C1 segment of cervical spinal cord (tissue), 14 donors: ENCODE measurements at places on chromosomes 16 and 17.

- no peak for DNase-seq
These were observed 360.3 kb upstream of the KIF2B start for GRCh38 chr17:53462393-53462811.

GRCh38 chr16:31700200-31700529 is 172.5 kb downstream of the AHSP start:
- no peak for DNase-seq

GRCh38 chr16:4733747-4734062 is 366 bp downstream of the ANKS3 start:
- no peak for DNase-seq

DNA sequence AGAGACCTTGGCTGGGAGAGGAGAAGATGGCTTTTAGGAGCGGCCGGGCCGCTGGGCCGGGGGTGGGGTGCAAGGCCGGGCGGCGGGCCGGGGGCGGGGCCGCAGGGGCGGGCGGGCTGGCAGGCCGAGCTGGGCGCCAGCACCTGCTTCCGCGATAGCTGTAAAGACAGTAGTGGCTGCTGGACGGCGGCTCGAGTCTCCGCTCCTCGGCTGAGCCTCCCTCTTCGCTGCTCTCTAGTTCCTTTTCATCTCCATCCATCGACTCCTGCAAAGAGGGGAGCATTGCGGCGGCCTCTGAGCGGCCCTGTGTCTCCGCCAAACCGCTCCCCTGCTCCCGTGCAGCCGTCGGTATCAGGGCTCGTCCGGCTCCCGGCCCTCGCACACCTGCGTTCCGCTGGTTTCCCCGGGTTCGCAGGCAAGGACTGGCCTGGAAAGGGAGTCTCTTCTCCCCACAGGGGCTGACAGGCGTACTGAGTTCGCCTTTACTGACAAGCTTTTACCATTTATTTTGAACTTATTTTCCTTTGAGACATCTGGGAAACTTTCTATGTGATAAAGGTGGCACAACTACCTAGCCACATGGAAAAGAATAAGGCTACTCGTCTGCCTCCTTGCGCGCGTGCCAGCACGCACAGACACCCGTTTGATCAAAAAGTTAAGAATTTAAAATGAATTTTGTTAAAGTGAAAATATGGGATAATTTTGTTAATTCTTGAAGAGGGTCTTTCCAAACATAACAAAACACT is at the start of gene C17orf75:
TSS of gene C17orf75 (minus strand) at position 317 of the 746 bp plus-strand sequence. CDS start at position 283, 34 bp downstream.
- peak; percentile 30 for DNase-seq

DNA sequence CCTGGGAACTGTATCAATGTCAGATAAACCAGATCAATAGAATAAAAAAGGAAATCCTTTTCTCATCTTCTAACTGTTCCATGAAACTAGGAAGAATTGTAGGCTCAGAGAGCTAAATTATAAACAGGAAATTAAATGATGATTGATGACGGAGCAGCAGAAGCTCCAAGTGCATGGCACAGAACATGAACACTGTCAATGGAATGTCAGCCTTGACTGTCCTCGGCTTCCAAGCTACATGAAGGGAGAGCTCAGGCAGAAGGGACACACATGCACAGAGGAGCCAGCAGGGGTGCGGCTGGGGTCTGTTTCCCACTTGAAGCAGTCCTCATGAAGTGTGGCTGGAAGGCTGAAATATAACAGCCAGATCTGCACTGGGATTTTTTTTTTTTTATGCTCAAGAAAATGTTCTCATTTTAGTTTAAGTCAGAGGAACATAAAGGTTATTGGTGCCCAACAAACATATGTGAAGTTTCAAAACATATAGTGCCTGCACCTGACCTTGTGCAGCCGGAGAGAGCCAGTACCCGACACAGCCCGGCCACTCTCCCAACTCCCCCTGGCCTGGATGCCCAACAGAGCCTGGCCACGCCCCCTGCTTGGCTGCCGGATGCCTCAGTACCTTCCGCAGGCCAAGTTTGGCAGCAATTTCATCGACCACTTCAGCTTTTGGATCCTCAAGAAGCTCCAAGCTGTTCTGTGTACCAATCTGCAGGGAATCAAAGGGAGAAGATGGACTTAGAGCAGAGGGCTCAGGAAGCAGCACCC is 37.0 kb downstream of the NPLOC4 start:
- no peak for DNase-seq

DNA sequence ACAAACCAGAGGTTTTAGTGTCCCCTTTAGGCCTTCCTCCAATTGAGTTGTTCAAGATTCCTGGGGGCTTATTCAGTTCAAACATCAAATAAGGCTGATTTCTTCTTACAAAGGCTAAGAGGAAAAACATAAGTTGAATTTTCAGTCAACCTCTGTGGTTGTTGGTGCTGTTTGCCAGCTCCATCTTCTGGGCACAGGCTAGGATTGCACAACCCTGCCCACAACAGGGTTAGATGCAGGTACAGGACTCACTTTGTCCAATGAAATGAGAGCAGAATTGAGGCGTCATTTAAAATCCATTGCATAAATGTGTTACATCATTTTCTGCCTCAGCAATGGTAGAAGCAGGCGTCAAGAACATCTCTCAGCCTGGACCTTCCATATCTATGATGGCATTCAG is 173.3 kb downstream of the PMP22 start:
- no peak for DNase-seq

- peak; percentile 74 for DNase-seq
These were observed 12.6 kb upstream of the ATP6V0C start for GRCh38 chr16:2500918-2501750.

GRCh38 chr17:44555099-44555498 is 2.2 kb upstream of the FZD2 start:
- no peak for DNase-seq

GRCh38 chr17:45935710-45936509 is 41.6 kb downstream of the MAPT start:
- no peak for DNase-seq

- no peak for DNase-seq
These were observed 146.4 kb downstream of the SOCS1 start for GRCh38 chr16:11109566-11109965.

DNA sequence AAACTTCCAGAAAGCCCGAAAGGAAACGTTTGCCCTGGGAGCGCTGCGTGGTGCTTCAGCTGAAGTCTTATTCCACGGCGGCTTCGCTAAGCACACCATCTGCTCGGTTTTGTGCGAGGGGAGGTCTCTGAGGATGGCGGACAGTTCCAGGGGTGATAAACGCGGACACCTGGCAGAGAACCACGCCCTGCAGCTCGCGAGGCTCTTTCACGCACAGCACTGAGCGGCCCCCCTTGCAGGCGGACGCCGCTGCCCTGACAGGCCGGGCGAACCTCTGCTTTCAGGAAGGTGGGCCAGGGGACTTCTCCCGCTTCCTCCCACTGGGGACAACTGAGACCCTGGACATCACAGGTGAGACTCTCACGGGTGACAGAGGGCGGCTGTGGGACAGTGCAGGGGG is 3.7 kb downstream of the MVD start:
- no peak for DNase-seq

GRCh38 chr17:73349138-73349537 is 37.3 kb upstream of the CDC42EP4 start:
- peak; percentile 77 for DNase-seq

DNA sequence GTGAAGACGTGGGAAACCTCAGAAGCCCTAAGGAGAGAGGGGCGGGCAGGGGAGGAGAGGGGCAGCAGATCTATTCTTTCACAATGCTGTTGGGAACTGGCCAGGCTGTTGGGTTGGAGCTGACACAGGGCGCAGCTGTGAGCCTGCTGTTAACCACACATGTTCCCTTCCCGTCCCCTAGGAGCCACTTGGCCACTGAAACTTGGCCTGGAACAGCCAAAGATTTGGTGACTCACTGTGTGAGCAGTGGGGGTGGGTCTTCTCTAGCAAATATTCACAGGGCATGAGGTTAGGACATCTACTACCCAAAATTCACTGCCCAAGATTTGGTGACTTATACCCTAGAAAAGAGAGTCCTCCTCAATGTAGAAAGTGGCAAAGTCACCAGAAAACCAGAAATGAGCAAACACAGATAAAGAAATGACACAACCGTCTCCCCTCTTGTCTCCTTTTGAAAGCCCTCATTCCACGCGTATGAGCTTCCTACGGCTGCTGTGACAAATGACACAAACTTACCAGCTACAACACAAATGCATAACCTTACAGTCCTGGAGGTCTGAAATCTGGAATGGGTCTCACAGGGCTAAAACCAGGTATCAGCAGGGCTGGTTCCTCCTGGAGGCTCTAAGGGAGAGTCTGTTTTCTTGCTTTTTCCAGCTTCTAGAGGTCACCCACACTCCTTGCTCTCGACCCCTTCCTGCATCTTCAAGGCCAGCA is 6.3 kb downstream of the TBC1D16 start:
- no peak for DNase-seq

GRCh38 chr16:58842156-58842555 is 108.0 kb upstream of the GOT2 start:
- no peak for DNase-seq

GRCh38 chr17:50763716-50764475 is 3.4 kb downstream of the ANKRD40CL start:
- DNase-seq: no peak

DNA sequence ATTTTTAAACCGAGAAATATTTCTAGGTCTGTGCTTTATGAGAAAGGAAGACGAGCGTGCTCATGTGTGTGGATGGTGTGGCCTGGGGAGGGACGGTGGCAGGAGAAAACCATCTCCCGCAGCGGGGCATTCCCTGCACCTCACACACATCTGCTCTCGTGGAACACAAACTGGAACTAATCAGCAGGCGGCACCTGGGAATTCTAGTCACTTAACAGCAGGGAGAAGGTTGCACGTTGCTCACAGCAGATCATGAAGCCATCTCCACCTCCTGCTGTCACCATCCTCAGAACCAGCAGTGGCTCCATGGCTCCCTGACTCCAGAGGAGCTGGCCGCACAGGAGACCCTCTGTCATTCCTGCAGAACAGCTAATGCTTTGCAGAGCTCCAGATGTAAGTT is 35.2 kb downstream of the ADCY9 start:
- DNase-seq: no peak

DNA sequence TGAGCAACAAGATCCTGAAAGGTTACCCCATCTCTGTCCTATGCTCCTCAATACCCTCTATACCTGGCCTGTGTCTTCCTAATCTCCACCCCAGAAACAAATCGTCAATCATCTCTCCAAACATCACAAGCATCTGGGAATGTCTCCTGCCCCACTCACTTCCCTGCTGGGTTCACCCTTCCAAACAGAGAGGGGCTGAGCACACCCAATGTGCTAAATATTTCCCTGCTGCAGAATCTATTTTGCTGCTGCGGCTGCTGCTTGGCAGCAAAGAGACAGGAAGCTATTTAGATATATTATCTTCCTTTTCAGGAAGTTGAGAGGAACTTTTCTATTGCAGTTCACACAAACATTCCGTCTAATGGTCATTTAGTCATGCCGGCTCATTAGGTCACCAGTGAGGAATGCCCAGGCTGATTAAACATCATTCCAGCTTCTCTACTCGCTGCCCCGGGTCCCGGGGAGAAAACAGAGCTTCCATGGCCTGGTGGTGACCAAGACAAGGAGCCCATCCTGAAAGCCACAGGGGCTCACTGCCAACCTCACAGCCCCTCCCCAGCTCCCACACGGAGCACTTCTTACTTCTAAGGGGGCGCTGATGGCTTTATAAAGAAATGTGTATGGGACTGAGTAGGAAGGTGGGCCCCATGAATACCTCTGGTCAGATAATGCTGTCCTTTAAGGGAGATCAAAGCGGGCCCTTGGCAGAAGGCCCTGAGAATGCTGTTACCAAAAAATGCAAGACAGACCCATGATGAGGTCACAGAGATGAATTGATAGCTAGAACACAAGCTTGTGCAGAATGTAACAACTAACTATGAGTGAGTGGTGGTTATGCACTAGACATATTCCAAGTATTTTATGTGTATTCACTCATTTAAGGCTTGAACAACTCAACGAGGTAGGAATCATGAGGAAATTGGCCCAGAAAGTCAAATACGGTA is 218.3 kb downstream of the SOX9 start:
- no peak for DNase-seq

DNA sequence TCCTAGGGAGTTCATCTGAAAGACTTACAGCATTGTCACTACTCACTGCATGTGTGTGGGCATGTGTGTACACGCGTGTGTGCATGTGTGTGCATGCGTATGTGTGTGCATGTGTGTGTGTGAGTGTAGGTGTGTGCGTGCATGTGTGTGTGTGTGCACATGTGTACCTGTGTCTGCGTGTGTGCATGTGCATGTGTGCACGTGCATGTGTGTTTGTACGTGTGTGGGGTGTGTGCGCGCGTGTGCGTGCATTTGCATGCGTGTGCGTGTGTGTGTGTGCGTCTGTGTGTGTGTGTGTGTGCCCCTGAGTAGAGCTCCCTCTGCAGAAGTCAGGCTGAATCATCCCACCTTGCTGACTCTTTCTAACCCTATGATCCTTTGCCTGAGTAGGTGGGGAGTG is 114.8 kb upstream of the RBFOX1 start:
- no peak for DNase-seq
